ENCODE measurements at places on chromosomes 3 and 15.

GRCh38 chr3:45599984-45600650 is 5.6 kb downstream of the LIMD1 start:
- no peak for DNase-seq

GRCh38 chr3:102081572-102082289 is 232.4 kb downstream of the NFKBIZ start:
- DNase-seq: no peak

- no peak for DNase-seq
These were observed 210.2 kb downstream of the THSD4 start for GRCh38 chr15:71325481-71325880.

- no peak for DNase-seq
These were observed 271.5 kb upstream of the TMC3 start for GRCh38 chr15:81645470-81645869.

GRCh38 chr3:69058180-69058946 is 6.2 kb upstream of the TMF1 start:
- no peak for DNase-seq

GRCh38 chr3:179037351-179037750 is 34.3 kb downstream of the ZMAT3 start:
- peak; percentile 55 for DNase-seq

All from activated naive CD4-positive, alpha-beta T cell treated with anti-CD3 and anti-CD28 coated beads, Interleukin-2, amount 50 U/mL, for 16 hours (primary cell).